ENCODE measurements at places on chromosomes 16 and 17. TPM values are rescaled to one million over a fixed set of nuclear protein-coding genes. Genes with fewer than 3 reads are reported as not detected.

PPP1R9B gene
- 89.7 TPM for total RNA-seq

DNA sequence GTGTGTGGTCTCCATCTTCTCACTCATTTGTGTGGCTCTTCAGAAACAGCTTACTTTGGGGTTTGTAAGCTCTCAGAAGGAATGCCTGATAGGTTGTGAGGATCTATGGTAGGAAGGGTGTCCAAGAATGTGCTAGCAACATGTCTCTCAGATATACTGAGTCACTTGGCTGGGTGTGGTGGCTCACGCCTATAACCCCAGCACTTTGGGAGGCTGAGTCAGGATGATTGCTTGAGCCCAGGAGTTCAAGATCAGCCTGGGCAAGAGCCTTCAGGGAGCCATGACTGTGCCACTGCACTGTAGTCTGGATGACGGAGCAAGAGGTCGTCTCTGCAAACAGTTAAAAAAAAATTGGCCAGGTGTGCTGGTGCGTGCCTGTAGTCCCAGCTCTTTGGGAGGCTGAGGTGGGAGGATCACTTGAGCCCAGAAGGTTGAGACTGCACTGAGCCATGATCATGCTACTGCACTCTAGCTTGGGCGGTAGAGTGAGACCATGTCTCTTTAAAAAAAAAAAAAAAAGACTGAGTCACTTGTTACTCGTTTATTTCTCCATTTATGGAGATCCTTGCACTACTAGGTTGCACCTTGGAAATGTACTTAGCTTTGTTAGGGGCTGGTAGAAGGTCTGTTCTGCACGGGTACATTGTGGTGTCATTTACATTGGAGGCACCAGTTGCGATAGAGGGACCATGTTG is 232.0 kb downstream of the SNX29 start:
- H3K36me3 ChIP-seq, result peaks cover 12% of the 10 kb centered on the region
- DNase-seq, result no peak
- no peak overlapping the region for H3K27ac ChIP-seq
- no peak overlapping the region for H3K4me3 ChIP-seq

DNA sequence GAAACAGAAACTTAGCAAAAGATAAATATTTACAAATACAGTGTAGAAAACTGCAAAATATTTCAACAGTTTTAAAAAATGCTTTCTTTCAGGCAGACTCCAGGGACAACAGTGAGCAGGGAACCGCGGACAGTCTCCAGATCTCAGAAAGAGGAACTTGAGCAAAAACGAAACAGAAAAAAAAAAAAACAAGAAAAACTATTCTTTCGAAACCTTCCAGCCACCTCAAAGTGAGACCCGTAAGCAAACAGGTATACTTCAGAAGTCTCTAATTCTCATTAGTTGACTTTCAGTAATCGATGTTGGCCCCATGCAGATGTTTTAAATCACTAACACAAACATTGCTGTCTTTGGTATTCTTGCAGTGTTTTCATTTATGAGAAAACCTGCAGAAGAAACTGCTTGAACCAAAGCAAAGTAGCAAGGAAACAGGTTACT is 15.7 kb upstream of the CCL1 start:
- H3K4me1 ChIP-seq, result no peaks in the 10 kb centered on the region
- H3K36me3 ChIP-seq, result no peaks in the 10 kb centered on the region
- H3K4me3 ChIP-seq, result no peak overlapping the region
- H3K27ac ChIP-seq, result no peak overlapping the region
- peaks cover 95% of the 10 kb centered on the region for H3K27me3 ChIP-seq
- no peak for DNase-seq

DNA sequence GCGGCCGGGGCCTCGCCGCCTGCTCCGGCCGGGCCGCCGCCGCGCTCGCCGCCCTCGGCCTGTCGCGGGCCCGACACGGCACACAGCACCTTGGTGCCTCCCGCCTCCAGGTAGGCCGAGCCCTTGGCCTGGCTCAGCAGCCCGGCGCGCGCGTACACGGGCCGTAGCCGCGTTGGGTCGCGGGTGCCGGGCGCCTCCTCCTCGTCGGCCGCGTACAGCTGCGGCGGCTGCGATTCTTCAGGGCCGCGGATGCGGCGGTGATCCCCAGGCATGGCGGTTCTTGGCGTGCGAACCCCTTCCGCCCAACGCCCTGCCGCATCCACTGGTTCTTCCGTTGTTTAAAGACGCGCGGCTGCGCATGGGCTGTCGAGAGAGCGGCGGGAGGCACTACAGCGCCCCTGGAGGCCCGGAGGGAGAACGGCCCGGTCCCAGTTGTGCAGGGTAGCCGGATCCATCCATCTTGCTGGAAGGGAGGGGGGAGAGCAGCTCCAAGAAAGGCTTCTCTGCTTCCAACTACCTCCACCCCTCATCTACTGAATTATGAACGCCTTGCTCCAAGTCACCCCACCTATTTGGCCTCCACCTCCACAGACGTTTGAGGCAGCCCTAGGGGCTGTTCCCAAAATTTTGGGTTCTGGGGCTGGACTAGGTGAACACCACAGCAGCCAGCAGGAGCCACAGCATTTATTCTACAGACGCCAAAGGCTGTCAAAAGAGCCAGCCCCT is at the start of gene EXOSC6:
TSS of gene EXOSC6 (minus strand) at position 312 of the 726 bp plus-strand sequence. CDS start at position 272, 40 bp downstream.
- no peaks in the 10 kb centered on the region for H3K27me3 ChIP-seq
- peak within 1 kb of the TSS; percentile 85 for H3K4me3 ChIP-seq
- peak within 1 kb of the TSS; percentile 95 for H3K27ac ChIP-seq

- no peak overlapping the region for H3K27ac ChIP-seq
- H3K36me3 ChIP-seq, result peaks cover 88% of the 10 kb centered on the region
- H3K4me1 ChIP-seq, result peaks cover 30% of the 10 kb centered on the region
- H3K4me3 ChIP-seq, result no peak overlapping the region
- H3K27me3 ChIP-seq, result peaks cover 4% of the 10 kb centered on the region
Measured at GRCh38 chr17:43774304-43775250, 4.2 kb downstream of the DUSP3 start.

DNA sequence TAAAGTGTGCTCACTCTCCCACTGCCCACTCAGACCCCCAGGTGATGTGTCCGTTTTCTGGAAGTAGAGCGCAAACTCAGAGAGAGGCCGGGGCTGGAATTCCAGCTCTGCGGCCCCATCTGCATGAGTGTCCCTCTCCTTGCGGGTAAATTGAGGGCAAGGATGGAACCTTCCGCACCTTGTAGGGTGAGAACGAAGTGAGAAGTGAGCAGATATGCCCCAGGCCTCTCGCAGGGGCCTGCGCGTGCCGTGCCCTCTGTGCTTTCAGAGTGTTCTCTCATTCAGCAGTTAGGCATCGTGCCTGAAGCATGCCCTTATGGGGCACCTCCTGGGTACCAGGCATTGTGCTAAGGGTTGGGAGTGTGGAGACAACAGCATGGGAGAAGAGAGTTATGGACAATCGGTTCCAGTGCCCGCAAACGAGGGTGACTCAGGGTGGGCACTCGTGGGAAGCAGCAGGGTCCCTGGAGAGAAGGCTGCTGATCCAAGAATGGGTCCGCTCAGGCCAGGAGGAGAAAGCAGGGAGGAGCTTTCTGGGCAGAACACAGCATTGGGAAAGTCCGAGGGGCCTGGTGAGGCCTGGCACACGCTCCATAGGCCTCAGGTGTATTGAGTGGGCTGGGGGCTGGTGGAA is 23.8 kb downstream of the CMIP start:
- DNase-seq, result no peak
- no peaks in the 10 kb centered on the region for H3K36me3 ChIP-seq
- no peak overlapping the region for H3K27ac ChIP-seq
- peaks cover 24% of the 10 kb centered on the region for H3K4me1 ChIP-seq

- peaks cover 10% of the 10 kb centered on the region for H3K4me1 ChIP-seq
- no peak overlapping the region for H3K27ac ChIP-seq
- no peaks in the 10 kb centered on the region for H3K27me3 ChIP-seq
- no peaks in the 10 kb centered on the region for H3K36me3 ChIP-seq
- H3K4me3 ChIP-seq, result no peak overlapping the region
Measured at GRCh38 chr16:23125277-23125676, 24.0 kb downstream of the USP31 start.

DNA sequence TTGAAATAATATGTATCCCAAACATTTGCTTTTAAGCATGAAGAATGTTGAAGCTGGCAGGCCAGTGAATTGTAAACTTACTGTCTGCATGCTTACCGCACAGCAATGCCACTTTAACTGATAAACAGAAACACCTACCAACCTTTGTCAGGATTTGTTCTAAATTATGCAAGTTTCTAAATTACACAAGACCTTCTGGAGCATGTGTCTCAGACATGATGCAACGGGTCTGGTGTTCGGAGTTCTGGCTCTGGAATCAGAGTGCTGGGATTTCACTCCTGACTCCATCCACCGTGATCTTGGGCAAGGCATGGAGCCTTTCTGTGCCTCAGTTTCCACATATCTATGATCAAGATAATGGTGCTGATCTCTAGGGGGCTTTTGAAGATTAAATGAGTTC is 111.2 kb downstream of the CCT6B start:
- H3K36me3 ChIP-seq, result no peaks in the 10 kb centered on the region
- no peak overlapping the region for H3K27ac ChIP-seq
- H3K4me3 ChIP-seq, result no peak overlapping the region
- DNase-seq, result no peak

DNA sequence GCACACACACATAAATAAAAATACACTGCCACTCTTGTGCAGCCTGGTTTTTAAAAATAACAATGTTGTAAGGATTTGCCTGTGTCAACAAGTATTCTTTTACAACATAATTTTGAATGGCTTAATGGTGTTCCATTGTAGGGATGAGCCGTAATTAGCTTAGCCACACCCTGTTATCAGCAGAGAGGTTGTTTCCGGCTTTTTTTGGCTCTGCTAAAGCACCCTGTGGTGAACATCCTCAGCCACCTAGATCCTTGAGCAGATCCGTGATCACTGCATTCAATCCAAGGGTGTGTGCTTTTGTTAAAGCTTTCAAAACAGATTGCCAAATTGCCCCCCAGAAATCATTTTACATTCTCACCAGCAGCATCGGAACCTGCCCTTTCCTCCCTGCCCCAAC is 7.0 kb downstream of the KATNB1 start:
- no peaks in the 10 kb centered on the region for H3K4me1 ChIP-seq
- H3K27me3 ChIP-seq, result no peaks in the 10 kb centered on the region
- no peaks in the 10 kb centered on the region for H3K36me3 ChIP-seq
- no peak for DNase-seq

DNA sequence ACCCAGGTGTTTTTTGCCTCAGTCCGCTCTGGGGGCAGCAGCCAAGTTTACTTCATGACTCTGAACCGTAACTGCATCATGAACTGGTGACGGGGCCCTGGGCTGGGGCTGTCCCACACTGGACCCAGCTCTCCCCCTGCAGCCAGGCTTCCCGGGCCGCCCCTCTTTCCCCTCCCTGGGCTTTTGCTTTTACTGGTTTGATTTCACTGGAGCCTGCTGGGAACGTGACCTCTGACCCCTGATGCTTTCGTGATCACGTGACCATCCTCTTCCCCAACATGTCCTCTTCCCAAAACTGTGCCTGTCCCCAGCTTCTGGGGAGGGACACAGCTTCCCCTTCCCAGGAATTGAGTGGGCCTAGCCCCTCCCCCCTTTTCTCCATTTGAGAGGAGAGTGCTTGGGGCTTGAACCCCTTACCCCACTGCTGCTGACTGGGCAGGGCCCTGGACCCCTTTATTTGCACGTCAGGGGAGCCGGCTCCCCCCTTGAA is 2.1 kb upstream of the C17orf107 start:
- H3K4me3 ChIP-seq, result no peak overlapping the region
- no peaks in the 10 kb centered on the region for H3K4me1 ChIP-seq
- no peak for DNase-seq
- H3K27ac ChIP-seq, result no peak overlapping the region

All from Calu3 (cell line).